Psoas muscle (tissue), 8 donors: ENCODE measurements at places on chromosomes 5 and 9. TPM values are rescaled to one million over a fixed set of nuclear protein-coding genes. Genes with fewer than 3 reads are reported as not detected.

MIER3 gene
- 20.5 TPM for total RNA-seq

DNA sequence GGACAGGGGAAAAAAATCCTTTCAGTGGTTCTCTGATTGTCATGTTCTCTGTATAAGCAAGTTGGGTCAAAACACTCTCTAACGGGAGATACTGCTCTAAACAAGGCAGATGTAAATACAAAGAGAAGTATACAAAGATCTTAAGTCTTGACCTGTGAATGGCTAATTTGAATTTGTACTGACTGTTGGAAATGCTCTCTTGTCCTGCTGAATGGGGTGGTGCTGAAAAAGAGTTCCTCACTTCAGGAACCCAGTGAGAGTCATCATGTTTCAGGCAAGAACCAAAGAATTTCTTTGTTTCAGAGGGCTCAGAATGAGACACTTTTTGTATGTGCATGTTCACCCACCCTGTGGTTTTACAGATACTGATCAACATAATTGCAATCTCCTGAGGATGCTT is 461.0 kb downstream of the NR2F1-AS1 start:
- DNase-seq = no peak

GRCh38 chr5:12125895-12126294 is 221.6 kb upstream of the CTNND2 start:
- no peak for DNase-seq

DNA sequence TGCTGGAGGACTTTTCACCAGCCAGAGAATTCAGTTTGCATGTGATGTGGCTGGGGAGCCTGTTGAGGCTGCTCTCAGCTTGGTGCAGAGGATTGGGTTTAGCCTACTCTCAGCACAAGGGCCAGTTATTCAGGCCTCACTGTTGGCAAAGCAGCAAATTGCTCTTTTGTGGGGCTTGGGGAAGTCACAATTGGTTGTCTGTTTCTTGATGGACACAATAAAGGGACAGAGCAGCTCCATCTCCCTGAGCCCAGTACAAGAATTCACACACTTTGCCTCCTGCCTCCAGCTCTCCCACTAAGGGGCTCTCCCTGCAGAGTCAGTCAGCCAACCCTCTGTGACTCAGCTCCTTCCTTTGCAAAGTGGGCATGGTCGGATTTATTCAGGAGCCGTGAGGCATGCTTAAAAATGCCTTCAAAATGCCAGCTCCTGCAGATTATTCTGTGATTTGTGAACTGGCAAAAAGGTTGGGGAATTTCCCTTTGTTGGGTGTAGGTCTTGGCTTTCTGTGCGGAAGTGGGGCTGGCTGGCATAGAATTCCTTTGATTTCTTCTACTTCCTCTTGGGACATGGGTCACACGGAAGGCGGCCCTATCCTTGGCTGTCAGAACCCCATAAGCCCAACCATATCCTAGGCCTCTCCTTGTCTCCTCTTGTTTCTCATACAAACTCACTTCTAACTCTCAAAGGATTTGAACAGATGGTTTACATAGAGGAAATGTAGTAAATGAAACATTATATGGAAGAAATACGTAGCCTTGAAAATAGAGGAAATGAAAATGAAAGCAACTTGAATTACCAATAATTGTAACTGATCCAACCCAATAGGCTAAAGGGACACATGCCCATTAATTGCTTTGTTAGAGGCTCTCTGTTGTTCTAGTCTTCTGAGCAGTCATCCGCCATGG is 118.7 kb upstream of the CD180 start:
- no peak for DNase-seq

ARRDC3 gene
- total RNA-seq = 122 TPM

GRCh38 chr5:117295941-117296340 is 721.3 kb upstream of the SEMA6A start:
- DNase-seq = no peak

DNA sequence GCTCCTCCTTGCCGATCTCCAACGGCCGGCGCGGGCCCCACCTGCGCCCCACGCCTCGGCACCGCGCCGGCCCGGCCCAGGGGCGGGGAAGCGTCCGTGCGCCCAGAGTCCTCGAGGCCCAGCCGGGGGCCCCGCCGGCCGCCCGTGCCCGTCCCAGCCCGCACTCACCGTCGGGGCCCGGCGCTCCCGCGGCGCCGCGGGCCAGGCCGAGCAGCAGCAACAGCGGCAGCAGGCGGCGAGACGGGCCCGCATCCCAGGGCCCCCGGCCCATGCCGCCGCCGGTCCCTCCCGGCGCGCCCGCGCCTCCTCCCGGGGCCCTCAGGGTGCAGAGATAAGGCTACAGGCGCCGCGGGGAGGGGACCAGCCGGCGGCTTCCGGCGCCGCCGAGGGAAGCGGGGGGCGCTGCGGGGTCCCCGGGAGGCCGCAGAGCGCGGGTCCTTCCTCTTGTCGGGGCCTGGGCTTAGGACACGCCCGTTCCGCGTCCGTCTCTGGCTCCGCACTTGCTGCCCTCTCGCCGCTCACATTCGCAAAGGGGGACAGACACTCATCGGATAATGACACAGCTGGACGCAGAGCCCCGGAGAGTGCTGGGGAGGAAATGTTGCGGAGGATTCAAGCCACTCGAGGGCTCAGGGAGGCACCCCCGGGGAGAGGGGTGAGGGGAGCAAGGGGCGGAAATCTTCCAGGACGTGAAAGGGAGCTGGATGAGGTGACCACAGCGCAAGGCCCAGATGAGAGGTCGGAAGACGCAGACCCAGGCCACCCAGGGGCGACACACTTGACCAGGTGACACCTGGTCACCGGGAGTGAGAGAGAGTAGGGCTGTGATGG is at the start of gene SUSD1:
Gene SUSD1 (minus strand): TSS at position 333 of the 831 bp plus-strand sequence. CDS start 62 bp downstream, at position 271.
- DNase-seq = peak; percentile 41

DNA sequence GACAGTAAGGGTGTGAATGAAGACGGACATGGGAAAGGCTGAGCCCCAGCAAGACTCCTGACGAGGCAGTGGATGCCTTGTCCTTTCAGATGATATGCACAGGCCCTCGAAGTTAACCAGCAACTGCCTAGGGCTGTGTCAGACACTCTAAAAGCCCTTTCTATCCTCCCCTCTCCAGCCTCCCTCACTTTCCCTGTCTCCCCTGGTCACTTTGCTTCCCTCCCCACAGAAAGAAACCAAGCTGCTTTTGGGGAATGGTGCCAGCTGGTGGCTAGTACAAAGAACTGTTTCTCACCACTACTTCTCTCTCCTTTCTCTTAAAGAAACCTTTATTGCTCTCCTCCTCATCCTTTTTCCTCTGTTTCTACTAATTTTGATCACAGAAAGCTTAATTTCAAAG is 21.4 kb downstream of the LHFPL2 start:
- no peak for DNase-seq

DNA sequence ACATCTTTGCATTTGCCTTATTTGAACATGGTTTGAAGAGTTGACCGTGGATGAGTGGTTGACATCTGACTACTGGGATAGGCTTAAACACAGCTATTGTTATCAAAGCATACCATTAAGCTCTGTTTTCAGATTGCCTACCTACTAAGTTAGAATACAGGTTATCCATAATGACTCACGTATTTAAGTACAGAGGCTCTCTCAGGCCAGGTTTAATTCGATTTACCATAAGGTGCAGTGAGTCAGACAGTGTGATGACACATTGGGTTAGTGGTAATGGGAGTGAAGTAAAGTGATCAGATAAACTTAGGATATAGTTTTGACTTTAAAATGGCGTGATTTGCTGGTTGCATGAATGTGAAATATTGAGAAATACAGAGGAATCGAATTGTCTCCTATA is 732.0 kb upstream of the CTNND2 start:
- no peak for DNase-seq

ASS1 gene
- 36.5 TPM for total RNA-seq

SPATA31A6 gene
- total RNA-seq = not detected

DNA sequence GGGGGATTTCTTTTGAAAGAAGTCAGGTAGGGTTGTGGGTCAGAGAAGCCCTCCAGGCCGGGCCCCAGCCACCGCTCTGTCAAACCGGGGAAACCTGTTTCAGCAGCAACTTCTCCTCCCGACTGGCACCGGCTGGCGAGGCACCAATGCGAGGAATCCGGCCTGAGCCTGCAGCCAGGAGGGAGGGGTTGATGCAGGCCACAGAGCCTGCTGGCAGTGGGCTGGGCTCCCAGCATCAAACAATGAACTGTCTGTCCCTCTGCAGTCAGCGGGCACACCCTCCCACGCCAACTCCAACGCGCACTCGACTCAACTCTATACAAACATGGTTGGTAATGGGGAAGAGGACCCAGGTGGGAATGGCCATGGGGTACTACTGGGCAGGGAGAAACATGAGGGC is 12.1 kb downstream of the PCDH1 start:
- DNase-seq = no peak

OLFM1 gene
- 5.0 TPM for total RNA-seq

GRCh38 chr9:7967851-7968250 is 168.3 kb upstream of the DMAC1 start:
- no peak for DNase-seq

GRCh38 chr5:88081877-88082276 is 186.8 kb downstream of the TMEM161B start:
- DNase-seq = no peak

DNA sequence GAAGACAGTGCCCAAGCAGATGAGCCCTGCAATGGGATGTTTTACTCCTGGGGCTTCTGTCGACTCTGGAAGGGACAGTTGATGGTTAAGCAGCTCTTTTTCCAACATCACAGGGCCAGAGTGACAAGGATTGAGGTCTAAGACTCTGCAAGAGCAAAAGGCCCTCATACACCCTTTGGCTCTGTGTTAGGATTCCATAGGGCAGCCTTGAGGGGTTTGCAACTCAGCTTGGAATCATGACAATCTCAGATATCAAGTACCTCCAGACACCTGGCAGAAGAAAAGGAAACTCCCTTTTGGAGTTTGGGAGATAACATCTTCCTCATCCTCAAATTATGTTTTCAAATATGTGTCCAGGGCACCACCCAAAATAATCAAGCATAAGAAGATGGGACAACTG is 205.7 kb downstream of the GNA14 start:
- no peak for DNase-seq

DNA sequence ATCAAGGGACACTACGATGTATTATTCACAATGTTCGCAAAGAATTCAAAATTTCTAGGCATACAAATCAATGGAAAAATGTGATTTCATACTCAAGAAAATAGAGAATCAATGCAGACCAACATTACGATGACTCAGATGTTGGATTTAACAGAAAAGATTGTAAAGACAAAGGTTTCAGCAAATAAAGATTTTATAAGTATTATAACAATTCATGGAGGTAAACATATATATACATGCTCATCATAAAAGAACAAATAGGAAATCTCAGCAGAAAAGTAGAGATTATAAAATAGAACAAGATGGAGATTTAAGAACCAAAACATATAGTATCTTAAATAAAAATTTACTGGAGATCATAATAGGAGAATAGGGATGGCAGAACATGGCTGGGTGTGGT is 93.4 kb upstream of the JAK2 start:
- DNase-seq = no peak

- DNase-seq = no peak
These were observed 375.8 kb downstream of the SEMA5A start for GRCh38 chr5:9170026-9170425.

CANX gene
- 205 TPM for total RNA-seq

DNA sequence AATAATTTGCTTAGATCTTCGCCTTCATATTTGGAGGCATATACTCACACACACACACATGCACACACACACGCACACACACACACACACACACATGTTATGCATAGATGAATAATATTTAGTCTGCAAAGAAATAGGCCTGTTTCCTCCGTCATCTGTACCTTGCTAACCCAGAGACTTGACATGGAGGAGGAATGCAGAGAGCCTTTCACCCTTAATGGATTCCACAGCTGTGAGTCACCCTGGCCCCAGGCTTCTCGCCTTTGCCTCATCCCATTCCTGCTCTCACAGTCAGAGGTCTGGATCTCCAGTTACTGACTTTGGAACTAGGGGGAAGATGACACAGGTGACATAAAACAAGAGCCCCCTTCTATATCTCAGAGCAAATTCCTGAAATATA is 29.7 kb downstream of the ZNF462 start:
- peak; percentile 77 for DNase-seq

PCDHGA9 gene
- 3.5 TPM for total RNA-seq

GARIN3 gene
- total RNA-seq = not detected

DNA sequence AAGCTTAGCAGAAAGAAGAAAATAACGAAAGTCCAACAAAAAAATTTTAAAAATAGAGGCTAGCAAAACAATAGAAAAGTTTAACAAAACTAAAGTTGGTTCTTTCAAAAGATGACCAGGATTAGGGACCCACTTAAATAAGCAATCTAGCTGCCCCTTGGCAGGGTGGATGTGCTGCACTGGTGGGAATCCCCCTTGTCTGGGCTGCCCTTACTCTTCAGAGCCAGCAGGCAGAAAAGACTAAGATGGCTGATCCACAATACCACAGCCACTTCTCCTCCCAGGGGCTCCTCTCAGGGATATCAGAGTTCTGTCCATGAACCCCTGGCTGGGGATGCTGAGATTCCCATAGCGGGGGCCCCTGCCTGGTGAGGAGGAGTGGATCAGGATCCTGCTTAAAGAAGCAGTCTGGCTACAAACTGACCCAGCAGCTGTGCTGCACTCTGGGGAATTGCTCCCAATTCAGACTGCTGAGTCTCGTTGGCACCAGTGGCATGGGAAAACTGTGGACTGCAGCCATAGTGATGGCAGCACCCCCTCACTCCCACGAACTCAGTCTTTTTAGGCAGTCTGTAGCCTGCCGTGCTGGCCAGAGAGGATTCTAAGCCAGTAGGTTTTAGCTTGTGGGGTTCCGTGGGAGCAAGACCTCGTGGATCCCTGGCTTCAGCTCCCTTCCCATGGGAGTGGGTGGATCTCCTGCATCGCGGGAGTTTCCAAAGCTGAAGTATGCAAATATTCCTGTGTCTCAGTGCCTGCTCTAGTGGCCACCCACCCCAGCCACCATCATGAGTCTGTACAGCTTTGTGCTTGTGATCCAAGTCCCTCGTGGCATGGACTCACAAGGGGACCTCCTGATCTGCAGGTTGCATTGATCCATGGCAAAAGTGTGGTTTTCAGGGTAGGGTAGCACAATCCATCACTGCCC is 2.9 kb upstream of the INSL6 start:
- no peak for DNase-seq

DNA sequence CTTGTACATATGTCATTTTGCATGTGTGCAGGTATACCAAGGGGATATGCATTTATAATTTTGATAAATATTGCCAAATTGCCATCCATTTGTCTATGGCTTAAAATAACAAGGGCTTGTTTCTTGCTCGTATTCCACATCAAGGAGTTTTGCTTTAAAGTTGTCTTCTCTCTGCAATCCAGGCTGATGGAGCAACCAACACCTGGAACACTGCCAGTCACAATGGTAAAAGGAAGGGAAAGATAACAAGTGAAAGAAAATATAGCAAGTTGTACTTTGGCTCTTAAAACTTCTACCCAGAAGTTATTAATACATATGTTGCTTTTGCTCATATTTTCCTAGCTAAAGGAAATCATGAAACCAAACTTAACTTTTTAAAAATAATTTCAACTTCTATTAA is 156.9 kb downstream of the UNC13B start:
- DNase-seq = no peak

TOR2A gene
- total RNA-seq = 3.9 TPM

GRCh38 chr9:6351737-6352136 is 23.6 kb downstream of the TPD52L3 start:
- no peak for DNase-seq

DNA sequence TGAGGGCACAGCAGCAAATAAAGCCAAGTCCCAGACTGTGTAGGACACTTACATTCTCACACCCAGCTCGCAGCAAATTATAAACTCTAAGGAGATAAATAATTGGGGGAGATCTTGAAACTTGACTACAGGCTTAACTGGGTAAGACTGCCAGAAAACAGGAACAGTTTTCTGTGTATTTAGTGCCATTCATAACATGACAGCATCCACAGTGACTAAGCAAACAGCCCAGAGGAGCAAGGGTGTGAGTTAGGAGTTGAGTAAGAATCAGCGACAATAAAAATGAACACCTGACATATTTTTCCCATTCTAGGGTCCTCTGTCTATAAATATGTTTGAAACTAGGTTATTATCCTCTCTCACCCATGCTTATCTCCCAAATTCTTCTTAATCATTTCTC is 370.9 kb upstream of the WWC1 start:
- DNase-seq = no peak
